ENCODE measurements at places on chromosomes 4 and X.

DNA sequence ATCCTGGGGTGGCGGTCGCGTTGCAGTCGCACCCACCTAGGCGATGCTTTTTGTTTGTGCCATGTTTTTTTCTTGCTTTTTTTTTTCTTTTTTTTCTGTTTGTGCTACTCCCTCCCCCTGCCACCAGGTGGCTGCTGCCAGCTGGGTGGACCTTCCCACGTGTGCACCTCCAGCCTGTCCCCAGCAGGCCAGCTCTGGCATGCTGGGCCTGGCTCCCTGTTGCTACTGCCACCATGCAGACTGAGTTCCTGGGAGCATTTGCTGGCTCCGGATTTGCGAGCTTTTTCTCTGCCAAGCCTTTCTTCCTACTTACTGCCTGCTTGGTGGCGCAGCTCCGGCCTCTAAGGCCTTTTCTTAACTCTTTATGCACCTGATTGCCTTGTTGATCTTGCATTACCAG lies 161.2 kb upstream of the WDFY3 start:
- DNase-seq = no peak

GRCh38 chrX:77160301-77160700 lies 286.9 kb upstream of the FGF16 start:
- no peak for DNase-seq

DNA sequence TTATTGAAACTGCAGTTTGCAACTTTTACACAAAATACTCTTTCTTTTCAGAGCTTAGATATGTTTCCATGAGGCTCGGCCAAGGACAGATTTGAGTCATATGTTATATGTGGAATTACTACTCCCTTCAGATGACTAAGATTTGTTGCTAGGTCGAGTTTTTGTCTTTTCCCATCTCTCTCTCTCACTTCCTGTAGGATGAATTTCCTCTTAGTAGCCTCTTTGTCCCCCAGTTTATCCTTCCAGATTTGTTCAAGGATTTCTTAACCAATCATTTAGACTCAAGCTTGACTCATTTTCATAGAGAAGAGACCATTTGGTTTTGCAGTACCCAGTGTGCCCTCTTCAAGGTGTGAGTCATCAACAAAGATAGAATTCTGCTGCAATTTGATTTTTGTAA lies 209.2 kb downstream of the GLUD2 start:
- DNase-seq = no peak

DNA sequence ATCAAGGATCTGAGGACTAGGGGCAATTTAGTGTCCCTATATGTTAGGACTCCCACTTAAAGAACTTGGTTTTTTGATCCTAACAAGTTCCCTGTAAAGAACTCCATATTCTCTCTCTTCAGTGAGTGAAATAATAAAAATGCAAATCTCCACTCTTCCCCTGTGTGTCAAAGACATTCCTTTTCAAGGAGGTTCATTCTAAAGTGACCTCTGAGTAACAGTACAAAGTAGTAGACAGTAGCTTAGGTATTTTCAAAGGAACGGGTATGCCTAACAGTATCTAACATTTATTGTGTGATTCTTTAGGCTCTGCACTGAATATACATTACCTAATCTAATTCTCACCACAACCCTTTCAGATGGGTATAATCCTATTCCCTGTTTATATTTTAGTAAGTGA lies 58.4 kb upstream of the SCOC start:
- no peak for DNase-seq

DNA sequence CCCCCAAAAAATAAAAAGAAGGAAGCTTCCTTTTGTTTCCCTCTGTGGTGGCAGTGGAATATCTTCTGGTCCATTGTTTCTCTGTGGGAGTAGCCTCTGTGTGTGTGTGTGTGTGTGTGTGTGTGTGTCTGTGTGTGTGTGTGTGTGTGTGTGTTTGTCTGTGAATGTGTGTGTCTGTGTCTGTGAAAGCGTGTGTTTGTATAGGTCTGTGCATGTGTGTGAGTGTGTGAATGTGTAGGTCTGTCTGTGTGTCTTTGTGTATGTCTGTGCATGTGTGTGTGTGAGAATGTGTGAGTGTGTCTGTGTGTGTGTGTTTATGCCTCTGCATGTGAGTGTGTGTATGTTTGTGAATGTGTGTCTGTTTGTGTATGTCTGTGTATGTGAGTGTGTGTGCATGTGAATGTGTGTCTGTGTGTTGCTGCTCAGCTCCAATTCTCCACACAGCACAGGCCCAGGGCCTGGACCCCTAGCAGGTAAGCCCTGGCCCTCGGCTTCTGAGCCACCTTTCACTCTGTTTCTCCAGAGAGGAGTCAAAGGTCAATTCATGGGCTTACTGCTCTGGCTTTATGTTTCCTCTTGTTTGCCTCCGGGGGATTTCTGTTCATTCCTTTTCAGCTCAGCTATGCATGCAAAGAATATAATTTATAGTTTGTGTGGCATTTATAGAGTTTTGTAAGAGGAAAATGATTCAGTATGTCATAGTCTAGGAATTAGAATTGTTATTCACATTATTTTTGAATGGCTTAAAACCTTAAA lies 89.8 kb downstream of the UCHL1 start:
- DNase-seq = no peak

GRCh38 chr4:158459085-158459820 lies 62.4 kb upstream of the RXFP1 start:
- DNase-seq = no peak
